ENCODE measurements at places on chromosomes 3 and 15.

DNA sequence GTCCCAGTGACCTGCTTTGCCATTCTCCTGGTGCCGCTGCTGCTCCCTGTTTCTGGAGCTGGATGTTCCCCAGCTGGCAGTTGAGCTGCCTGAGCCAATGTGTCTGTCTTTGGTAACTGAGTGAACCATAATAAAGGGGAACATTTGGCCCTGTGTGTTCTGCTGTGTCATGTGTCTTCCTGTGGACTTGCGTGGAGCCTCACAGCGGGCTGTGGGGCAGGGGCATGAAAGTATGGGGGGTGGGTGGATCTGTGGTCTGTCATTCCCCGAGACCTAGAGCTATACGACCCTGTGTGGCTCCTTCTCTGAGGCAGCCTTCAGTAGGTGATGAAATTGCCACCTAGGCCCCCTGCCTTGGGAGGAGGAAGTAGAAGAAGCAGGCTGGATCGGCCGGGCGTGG lies 2.0 kb upstream of the PPCDC start:
- no peak overlapping the region for H3K27ac ChIP-seq
- no peaks in the 10 kb centered on the region for H3K27me3 ChIP-seq
- H3K36me3 ChIP-seq: peaks cover 39% of the 10 kb centered on the region
- no peak overlapping the region for H3K4me3 ChIP-seq
- peaks cover 4% of the 10 kb centered on the region for H3K4me1 ChIP-seq
- DNase-seq: no peak

GRCh38 chr3:24521420-24522145 lies 26.9 kb upstream of the THRB start:
- no peak overlapping the region for H3K27ac ChIP-seq
- peaks cover 5% of the 10 kb centered on the region for H3K4me1 ChIP-seq
- DNase-seq: peak; percentile 33
- H3K36me3 ChIP-seq: no peaks in the 10 kb centered on the region
- H3K4me3 ChIP-seq: peak overlapping the region; percentile 81
- H3K27me3 ChIP-seq: peaks cover 75% of the 10 kb centered on the region

- H3K4me3 ChIP-seq: no peak overlapping the region
- no peak overlapping the region for H3K27ac ChIP-seq
- no peaks in the 10 kb centered on the region for H3K4me1 ChIP-seq
- DNase-seq: no peak
- H3K27me3 ChIP-seq: no peaks in the 10 kb centered on the region
Measured at GRCh38 chr15:82871832-82872484, 62.5 kb downstream of the WHAMM start.

DNA sequence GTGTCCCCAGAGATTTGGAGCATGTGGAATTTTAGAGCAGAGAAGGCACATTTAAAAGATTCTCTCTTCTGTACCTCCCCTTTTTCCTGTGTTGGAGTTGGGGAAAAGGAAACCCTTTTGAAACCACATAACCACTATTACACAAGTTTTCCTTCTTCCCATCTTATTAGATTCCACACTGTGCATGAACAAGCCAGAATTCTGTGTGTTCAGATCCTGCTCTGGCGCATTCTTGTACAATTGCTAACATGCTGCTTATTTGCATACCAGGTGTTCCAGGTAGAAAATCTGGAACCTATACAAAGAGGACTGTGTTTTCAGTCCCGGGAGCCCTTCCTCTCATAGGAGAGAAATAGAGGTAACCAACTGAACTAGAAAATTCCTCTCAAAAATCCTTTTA lies 2.6 kb upstream of the CIB2 start:
- peaks cover 5% of the 10 kb centered on the region for H3K4me1 ChIP-seq
- H3K27me3 ChIP-seq: no peaks in the 10 kb centered on the region
- DNase-seq: no peak

DNA sequence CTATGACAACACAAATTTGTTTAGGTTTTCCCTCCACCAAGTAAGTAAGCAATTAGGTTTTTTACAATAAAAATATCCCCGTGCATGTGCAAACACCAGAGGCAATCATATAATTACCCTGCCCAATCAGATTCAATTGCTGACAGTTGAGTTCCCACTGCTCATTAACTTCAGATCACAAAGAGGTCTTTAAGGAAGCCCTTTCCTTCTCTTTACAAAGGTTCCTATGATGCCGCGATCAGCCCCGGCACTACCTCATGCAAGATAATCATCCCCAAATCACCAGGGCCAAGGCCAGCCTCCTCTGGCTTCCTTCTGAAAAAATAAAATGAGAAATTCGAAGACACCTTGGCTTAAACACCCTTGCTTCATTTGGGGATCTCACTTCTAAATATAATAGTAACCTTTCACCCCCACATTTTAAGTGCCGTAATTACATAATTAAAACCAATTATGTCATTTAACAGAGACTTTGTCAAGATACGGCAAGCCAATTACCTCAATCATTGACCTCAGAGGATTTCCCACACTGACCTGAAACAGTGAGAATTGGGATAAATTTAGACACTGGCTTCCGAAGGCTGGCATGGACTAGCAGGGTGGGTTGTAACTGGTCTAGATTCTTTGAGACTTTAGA lies 121.3 kb upstream of the WNT5A start:
- H3K4me3 ChIP-seq: no peak overlapping the region
- H3K36me3 ChIP-seq: no peaks in the 10 kb centered on the region
- DNase-seq: no peak
- no peaks in the 10 kb centered on the region for H3K4me1 ChIP-seq
- H3K27ac ChIP-seq: no peak overlapping the region
- H3K27me3 ChIP-seq: no peaks in the 10 kb centered on the region

- peaks cover 65% of the 10 kb centered on the region for H3K36me3 ChIP-seq
- H3K27ac ChIP-seq: no peak overlapping the region
- no peak for DNase-seq
- H3K4me1 ChIP-seq: no peaks in the 10 kb centered on the region
- no peaks in the 10 kb centered on the region for H3K27me3 ChIP-seq
- H3K4me3 ChIP-seq: no peak overlapping the region
Measured at GRCh38 chr3:105715372-105715771, 153.4 kb downstream of the CBLB start.

DNA sequence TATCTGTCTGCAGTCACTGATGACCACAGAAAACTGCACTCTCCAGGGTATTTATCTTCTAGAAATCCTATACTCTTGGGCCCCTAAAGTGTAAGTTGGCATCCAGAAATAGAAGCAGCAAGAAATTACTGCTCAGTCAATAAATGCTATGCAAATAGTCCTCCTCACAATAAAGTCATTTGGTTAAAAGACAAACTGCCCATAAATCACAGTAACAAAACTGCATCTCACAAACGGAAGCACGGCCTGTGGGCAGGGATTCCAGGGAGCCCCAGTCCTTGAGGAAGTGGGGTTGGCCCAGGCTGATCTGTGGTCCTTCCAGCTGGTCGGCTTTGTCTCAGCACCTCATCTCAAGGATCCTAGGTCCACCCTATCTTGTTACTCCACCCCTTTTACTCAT lies 29.7 kb upstream of the SPATA12 start:
- H3K27ac ChIP-seq: no peak overlapping the region
- DNase-seq: no peak
- no peak overlapping the region for H3K4me3 ChIP-seq
- H3K27me3 ChIP-seq: no peaks in the 10 kb centered on the region

DNA sequence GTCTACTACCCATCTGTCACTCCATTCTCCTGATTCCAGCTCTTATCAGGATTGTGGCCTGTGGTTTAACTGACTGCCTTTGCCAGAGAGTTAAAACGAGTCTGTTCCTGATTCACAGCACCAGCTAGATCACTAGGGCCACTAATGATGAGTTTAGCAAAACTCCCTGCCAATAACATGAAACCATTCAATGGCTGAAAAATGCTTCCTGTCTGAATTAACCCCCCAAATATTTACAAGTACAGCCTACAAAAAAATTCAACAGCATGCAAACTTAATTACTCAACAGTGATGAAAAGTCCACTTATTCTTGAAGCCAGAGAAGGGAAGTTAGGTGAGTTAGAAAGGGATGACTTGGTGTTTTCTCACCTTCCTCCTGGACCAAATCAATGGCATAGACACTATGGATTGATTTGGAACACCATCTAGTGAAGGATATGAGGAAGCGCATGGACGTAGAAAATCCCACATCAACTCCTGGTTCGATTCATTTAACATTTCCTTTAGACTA lies 141.4 kb downstream of the TGFBR2 start:
- no peak overlapping the region for H3K4me3 ChIP-seq
- DNase-seq: no peak
- no peaks in the 10 kb centered on the region for H3K27me3 ChIP-seq
- no peaks in the 10 kb centered on the region for H3K36me3 ChIP-seq

DNA sequence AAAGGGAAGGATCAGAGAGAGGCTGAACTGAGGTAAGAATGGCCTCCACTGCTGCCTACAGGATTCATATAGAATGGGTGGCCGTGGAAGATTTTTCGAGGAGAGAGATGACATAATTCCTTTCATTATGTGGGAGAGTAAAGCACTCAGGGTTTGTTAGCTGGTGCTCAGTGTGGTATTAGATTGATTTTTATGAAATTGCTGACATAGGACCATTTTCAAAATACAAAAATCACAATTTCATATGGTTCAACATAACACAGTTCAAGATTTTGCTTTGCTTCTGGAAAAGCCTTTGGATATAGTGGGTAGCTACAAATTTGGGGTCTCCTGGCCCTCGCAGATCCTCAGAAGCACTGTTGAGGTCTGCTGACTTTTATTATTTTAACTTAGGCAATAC lies 95.4 kb downstream of the KCNAB1 start:
- no peaks in the 10 kb centered on the region for H3K27me3 ChIP-seq
- no peak overlapping the region for H3K4me3 ChIP-seq
- no peak for DNase-seq

All from neuronal stem cell (in vitro differentiated cells).